HT1080 (cell line): ENCODE measurements at places on chromosomes 11 and 22.

DNA sequence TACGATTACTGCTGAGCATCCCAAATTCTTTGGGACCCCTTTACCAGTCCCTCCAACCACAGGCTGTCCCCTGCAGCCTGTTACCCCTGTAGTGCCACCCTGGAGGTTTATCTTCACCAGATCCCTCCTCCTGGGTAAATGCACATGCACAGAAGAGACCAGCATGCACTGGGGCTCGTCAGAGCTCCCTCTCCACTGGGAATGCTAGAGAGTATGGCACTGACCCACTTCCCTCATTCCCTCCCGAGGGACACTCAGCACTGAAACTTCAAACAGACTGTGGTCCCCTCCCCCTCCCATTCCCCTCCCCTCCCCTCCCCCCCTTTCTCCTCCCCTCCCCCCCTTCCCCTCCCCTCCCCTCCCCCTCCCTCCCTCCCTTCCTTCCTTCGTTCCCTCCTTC is 49.1 kb downstream of the C11orf91 start:
- no peak for DNase-seq

DNA sequence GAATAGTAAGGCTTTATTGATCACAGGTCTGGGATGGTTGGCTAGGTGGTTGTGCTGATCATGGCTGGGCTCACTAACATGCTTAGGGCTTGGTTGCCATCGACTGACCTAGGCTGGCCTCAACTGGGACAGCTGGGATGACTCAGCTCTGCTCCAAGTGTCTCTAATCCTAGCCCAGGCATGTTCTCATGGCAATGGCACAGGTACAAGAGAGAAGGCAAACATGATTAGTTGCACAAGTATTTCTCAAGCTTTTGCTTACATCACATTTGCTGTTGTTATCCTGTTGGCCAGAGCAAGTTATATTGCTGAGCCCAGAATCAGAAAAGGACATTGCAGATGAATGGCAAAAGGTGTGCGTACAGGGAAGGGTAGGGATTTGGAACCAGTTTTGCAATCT is 68.5 kb upstream of the SLC35C1 start:
- DNase-seq: peak; percentile 43

DNA sequence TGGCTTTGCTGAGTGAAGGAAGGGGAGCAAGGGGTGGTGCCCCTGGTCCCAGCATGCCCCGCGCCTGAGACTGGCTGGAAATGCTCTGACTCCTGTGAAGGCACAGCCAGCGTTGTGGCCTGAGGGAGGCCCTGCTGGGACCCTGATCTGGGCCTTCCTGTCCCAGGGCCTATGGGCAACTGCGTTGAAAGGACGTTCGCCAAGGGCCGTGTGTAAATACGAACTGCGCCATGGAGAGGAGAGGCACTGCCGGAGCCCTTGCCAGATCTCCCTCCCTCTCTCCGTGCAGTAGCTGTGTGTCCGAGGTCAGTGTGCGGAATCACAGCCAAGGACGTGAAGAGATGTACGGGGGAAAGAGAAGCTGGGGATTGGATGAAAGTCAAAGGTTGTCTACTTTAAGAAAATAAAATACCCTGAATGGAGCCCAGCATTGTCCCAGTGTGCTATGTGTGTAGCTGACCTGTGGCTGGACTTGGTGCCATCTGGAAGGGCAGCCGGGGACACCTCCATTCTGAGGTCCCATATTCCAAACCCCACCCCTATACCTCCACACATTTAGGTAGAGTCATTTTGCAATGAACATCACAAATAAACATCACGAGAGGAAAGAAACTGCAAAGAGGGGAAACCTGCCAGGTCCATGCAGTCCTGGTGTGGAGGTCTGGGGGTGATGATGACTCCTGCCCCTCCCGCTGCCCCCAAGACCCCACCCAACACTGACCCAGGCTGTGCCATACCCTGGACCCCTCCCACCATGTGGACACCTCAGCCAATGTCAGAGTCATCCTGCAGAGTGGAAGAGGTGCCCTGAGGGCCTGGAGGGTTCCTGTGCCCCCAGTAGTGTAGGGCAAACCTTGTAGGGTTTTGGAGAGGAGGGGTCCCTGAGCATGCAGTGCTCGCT is 16.9 kb downstream of the RSPH14 start:
- DNase-seq: no peak

DNA sequence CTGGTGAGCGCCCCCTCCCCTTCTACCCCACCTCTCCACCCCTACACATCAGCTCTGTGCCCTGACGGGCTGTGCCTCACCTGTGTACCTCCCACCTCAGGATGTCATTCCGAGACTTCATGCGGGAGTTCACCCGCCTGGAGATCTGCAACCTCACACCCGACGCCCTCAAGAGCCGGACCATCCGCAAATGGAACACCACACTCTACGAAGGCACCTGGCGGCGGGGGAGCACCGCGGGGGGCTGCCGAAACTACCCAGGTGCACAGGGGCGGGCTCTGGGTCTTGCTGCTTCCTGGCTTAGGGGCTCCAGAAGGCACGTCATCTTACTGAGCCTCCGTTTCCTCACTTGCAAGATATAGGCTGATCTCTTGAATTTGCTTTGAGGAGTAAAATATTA is 6.8 kb downstream of the CAPN1 start:
- no peak for DNase-seq

GRCh38 chr11:23310276-23310675 is 450.0 kb upstream of the CCDC179 start:
- DNase-seq: no peak

GRCh38 chr11:67435727-67436458 is 1.6 kb downstream of the PTPRCAP start:
- no peak for DNase-seq

- DNase-seq: no peak
Measured at GRCh38 chr11:128513915-128514681, 73.3 kb downstream of the ETS1 start.

DNA sequence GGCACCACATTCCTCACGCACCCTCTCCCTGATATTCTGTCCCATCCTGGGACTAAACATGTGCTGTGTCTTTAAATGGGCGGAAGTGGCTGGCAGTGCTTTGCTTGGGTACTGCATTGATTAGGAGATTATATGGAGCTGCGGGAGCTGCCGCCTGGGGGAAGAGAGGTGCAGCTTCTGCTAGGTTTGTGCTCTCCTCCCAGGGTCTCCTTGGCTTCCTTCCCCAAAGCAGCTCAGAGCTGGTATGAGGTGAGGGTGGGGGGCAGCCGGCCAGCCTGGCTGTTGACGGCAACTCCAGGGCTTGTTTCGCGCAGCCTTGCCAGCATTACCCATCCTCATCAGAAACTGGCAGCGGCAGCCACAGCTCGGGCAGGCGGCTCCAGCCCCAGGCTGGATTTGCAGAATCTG is 95.4 kb downstream of the GRAMD1B start:
- DNase-seq: no peak

DNA sequence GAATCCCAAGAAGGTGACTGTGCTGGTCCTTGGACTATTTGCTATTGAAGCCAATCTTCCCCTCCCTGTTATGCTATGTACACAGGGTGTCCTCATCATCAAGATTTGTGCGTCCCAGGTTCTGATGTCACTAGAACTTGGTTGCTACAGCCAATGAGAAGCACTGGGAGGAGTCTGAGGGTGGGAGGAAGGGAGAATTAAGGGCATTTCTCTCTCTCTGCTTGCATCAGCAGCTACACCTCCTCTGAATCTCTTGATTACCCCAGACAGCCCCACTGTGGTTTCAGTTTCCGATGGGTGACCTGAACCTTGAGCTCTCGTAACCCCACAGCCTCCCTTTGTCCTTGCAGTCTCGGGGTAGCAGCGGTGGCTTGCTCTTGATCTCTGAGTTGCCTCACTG is 212.4 kb upstream of the SESN3 start:
- no peak for DNase-seq

DNA sequence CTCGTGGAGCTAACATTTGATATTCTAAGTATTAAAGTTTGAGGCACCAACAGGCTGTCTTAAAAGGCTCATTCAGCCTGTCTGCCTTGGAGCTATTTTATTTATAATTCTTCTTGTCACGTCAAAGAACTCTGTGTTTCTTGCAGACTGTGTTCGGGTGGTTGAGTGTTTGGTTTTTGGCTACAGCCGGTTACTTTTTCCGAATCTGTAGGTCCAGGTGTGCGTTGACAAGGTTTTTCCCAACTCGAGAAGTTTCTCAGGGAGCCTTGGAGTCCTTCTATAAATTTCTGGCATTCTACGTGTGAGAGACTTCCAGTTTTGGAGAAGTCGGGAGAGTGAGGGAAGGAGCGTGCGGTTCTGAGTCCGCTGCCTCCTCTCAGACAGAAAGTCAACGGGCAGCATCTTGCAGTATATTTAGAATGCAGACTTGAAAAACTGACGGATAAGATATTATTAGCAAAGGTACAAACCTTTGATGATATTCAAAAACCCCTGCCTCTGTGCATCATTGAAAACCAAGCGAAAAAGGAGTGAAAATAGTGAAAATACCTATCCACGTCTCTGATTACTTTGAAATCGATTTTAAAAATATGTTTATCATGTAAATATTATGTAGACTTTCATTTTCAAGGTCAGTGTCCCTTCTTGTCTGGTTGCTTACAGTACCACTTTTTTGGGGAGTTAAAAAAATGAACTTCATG is 85.2 kb upstream of the PPARA start:
- peak; percentile 42 for DNase-seq

DNA sequence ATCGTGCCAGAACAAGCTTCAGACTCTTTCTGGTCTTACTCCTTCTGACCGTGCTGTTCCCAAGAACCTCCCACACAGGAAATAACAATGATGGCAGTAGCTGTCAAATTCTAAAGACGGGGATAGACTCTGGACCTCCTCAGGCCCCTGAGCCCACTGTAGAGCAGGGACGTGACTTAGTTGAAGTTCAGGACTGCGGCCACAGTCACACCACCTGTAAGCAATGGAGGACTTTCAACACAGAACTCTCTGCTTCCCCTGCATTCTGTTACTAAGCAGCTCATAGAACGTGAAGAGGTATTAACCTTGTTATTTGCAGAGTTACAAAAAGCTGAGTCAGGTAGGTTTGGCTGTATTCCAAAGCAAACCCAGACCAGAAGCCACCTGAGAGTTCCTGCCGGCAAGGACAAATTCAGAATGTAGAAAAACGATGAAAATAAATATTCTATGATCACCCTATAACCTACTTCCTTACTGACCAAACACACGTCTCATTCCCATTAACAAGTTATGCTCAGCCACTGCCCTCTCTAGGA is 12.7 kb downstream of the TMEM45B start:
- DNase-seq: no peak

GRCh38 chr22:17418890-17419324 is 49.6 kb downstream of the CECR2 start:
- no peak for DNase-seq

GRCh38 chr22:25656724-25657123 is 85.3 kb upstream of the MYO18B start:
- DNase-seq: no peak

DNA sequence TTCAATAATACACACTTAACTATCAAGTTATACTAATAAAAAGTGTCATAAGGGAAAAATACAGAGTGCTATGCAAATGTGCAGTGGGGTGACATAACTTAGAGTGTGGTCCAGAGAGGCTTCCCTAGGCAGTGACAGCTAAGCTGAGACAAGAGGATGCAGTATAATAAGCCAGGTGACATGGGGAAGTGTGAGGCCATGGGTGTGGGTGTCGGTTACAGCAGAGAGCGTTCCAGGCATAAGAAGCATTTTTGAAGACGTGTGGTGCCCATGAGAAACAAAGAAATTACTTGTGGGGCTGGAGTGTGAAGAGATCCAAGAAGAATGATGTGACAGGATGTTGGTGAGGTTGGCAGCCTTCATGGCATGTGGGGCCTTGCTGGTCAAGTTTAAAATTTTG is 78.1 kb upstream of the PICALM start:
- peak; percentile 9 for DNase-seq

DNA sequence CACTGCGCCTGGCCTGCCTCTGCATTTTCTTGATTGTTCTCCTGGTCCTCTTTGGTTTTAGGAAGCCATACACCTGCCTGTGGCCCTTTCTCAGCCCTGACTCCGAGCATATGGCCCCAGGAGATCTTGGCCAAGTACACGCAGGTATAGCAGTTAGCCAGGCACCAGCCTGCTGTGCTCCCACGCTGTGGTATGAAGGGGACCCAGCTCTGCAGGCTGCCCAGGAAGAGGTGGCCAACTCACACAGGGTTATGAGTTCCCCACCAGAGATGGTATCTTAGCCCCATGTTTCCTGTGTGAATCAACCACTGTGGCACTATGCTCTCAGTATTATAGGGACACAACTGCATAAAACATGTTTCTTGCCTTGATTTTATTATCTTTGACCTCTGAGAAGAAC is 31.1 kb downstream of the SGSM3 start:
- no peak for DNase-seq

- no peak for DNase-seq
Measured at GRCh38 chr22:37392721-37393328, 34.5 kb downstream of the ELFN2 start.

DNA sequence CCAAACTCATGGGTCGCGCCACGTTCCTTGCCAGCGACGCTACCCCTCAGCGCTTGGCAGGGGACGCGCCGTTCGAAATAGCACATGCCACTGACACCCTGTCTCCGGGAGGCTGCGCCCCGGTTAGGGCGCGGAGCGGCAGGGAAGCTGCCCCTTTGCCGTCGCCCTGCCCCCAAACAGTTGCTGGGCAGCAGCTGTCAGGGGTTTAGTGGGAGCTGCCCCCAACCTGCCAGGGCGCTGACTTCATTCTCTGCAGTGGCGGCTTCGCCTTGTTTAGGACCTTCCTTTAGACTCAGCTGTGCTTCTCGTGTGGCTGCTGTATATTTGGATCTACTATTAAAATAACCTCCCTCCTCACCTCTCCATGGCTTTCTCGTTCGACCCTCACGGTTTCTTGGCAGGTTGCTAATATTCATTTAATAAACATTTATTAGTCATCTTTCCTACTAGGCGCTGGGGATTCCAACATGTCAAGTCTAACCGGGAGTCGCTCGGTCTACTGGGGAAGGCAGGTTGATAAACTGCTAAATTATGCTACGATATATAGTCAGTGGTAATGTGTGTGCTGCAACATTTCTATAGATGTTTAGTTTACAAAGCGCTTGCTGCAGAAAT is 782 bp downstream of the TMEM109 start:
- peak; percentile 21 for DNase-seq

DNA sequence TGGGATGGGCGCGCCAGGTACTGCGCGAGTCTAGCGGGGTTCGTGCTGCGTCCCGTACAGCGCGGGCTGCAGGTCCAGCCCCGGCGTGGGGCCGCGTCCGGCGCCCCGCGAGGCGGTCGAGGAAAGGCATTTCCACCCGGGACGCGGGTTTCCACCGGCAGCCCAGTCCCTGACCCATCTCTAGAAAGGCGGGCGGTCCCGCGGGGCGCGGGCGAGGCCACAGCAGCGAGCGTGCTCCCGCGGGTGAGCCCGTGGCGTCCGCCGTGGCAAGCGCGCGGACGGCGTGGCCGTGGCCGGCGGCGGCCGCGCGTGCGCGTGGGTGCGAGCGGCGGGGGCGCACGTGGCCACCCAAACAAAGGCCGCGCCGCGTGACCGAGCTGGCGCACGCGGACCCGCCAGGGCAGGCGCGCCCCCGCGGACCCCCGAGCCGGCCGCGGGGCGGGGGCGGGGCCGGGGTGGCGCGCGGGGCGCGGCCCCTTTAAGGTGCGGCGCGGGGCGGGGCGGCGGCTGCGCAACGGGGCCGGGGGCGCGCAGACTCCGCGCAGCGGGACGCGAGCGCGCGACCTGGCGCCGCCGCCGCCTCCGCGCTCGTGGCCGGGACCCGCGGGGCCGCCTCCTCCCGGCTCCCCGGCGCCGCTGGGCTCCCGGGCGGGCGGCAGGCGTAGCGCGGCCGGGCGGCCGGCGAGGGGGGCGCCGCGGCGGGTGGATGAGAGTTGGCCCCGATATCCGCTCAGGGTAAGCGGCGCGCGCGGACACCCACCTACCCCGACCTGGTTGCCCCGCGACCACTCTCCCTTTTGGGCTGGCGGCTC is 39.3 kb upstream of the CELSR1 start:
- DNase-seq: no peak

GRCh38 chr11:19829109-19829837 is 116.6 kb downstream of the NAV2 start:
- no peak for DNase-seq
